ENCODE measurements at places on chromosomes 5 and 9.

- DNase-seq = no peak
These were observed 1890.1 kb upstream of the WWC1 start for GRCh38 chr5:166401391-166401790.

DNA sequence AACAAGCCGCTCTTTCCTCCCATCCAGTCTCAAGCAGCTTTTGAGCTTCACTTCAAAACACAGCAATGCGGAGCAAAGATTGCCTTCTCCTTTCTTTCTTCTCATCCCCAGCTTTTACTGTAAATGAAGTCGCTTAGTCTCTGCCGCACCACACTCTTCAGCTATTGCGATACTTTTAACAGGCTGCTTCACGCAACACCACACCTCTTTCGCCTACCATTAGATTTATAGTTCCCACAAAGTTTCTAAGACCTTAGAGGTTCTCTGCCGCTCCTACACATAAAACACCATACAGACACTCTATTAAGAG lies 711 bp downstream of the PGGT1B start:
- DNase-seq = no peak

DNA sequence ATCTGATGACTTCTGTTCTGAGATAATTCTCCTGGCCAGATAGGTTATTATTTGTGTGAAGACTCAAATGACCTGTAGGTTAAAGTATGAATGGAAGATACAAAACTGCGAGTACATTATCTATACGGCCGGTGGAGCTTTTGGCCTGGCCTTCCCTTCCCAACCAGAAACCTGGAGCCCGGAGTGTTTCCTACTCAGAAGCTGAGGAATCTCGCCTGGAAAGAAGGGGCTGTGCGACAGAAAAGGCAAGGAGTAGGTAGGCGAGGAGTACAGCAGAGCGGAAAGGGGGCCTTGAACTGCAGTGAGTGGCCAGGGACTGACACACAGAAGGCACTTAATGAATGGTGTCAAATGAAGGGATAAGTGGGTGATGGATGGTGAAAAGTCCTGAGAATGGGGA lies 34.6 kb downstream of the ANGPTL2 start:
- no peak for DNase-seq

GRCh38 chr9:81595887-81596543 lies 93.3 kb downstream of the TLE1 start:
- DNase-seq = no peak

- DNase-seq = no peak
These were observed 15.4 kb downstream of the CERT1 start for GRCh38 chr5:75496026-75496425.

GRCh38 chr9:105138306-105138801 lies 106.1 kb upstream of the SLC44A1 start:
- DNase-seq = no peak

GRCh38 chr5:93721071-93721470 lies 20.3 kb downstream of the POU5F2 start:
- no peak for DNase-seq

DNA sequence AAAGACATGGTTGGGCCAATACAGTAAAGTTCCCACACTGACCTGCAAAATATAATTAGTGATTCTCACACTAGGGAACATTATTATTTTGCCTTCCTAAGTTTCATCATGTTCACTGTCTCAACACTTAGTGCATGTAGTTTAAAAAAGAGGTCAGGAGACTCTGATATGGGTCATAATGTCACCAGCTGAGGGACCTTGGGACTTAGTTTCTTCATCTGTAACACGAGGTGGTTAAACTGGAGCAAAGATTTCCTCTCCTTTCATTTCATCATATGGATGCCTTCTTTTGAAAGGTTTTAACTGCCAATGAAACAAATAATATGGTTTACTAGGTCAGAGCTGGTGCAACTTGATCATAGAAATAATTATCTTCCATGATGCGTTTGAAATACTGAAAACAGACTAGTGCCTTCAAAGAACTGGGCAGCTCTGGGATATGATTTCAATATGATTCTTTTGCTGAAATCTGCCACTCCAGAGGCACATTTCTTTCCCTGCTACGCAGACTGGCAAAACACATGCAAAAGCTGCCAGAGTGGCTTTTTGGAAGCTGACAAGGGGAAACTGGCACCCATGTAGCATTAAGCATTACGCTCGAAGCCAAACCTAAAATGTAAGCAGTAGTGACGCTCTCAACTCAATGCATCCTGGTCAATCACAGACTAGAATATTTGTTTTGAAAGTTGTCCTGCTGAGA lies 20.8 kb downstream of the RETREG1 start:
- no peak for DNase-seq

GRCh38 chr5:13990896-13991295 lies 46.4 kb upstream of the DNAH5 start:
- no peak for DNase-seq

DNA sequence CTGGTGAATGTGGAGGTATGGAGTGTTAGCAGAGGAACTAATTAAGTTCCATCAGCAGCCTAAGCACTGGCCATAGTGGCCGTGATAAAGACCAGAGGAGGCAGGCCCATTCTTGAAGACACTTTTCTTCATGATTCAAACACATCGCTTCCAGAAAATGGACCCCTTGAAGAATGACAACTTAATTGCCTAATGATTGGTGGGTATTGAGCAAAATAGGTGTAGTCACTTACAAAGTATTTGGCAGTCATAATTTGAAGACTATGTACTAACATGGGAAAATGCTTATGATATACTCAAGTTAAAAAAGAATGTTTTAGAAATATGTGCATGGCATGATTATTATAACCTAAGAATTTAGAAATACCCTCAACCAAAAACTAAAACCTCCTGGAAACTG lies 44.8 kb downstream of the MEGF10 start:
- no peak for DNase-seq

DNA sequence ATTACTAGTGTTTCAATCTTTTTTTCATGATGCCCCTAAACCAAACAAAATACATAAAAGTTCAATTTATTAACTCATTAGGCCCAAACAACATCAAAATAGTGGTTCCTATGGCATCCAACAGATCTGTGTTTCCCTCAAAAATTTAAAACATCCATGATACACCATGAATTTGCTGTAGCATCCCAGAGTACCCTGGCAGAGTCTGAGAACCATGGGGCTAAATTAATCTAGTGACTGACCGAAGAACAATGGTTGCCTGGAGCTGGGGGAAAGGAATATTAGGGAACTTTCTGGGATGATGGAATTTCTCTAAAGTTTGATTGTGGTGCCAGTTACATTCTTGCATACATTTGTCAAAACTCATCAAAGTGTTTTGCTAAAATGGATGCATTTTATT lies 79.5 kb upstream of the TRIO start:
- no peak for DNase-seq

Measured in keratinocyte (primary cell).